CD4-positive, alpha-beta T cell treated with Interleukin-6 at 100 ng/mL for 8 hours (primary cell): ENCODE measurements at places on chromosomes 4 and X.
A peak's percentile ranks its signal among the peaks of the same experiment; 100 is the strongest.

DNA sequence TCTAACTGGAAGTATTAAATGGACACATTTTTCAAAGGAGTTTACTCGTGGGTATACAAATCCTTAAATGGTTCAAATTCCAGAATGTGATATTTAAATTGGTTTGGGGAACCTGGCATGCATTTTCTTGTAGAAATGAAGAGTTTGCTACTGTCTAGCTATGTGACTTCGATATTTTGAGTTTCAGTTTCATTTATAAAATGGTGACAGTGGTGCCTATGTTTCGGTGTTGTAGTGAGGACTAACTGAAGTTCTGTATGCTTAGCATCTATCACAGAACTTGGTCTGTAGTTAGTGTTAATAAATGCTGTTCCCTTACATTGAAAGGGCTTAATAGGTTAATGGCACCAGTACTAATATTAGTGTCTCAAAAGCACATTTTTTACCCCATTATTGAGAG, 29.4 kb downstream of the TRPC5 start:
- no peak for DNase-seq

DNA sequence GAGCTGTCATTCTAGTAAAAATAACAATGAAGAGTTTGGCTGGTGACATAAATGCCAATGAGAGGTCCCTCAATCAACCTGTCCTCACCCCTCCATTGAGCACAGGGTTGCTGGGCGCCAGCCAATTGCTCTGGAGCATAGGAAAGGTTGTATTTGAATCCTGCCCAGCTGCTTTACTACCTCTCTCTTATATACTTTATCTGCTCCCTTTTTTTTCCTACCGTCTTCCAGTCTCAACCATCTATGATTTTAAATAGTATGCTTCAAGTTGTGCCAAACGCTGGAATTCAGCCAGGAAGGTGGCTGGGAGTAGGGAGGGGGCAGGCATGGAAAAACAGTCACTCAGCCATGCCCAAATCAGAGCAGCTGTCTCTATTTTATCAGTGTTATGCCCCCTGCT, 153.8 kb downstream of the NR3C2 start:
- DNase-seq: no peak

DNA sequence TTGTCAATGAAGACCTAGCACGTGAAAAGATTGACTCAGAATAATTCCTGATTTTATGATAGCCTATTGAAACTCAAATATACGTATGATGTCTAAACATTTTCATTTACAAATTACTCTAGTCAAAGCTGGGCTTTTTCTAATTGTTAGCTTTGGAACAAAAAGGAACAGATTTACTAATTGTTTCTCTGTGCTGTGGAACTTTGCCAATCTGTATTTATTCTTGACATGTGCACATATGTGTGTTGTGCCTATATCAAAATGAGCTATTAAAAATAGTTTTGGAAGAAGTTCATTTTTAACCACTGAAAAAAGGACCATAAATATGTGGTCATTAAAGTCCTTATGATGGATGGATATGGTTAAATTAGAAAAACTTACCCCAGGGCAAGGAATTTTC, 85.4 kb upstream of the PACRGL start:
- DNase-seq: no peak

DNA sequence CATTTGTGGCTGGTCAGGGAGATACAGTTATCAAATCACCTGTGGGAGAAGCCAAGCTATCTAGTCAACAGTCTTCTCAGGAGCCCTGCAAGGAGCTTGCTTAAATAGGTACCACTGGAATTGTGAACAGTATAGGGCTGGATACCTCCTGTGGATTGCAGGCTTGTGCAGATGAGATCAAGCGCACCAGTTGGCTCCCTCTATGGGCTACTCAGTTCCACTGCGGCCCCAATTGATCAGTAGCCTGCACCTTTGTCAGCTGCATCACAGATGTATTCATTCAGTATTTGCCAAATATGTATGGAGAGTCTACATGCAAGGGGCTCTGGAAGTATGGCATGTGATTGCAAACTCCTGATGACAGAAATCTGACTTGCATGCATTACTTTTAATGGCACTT, 28.6 kb downstream of the TEX13A start:
- no peak for DNase-seq

- DNase-seq: no peak
Measured at GRCh38 chr4:108703370-108703769, 53.0 kb downstream of the OSTC start.

DNA sequence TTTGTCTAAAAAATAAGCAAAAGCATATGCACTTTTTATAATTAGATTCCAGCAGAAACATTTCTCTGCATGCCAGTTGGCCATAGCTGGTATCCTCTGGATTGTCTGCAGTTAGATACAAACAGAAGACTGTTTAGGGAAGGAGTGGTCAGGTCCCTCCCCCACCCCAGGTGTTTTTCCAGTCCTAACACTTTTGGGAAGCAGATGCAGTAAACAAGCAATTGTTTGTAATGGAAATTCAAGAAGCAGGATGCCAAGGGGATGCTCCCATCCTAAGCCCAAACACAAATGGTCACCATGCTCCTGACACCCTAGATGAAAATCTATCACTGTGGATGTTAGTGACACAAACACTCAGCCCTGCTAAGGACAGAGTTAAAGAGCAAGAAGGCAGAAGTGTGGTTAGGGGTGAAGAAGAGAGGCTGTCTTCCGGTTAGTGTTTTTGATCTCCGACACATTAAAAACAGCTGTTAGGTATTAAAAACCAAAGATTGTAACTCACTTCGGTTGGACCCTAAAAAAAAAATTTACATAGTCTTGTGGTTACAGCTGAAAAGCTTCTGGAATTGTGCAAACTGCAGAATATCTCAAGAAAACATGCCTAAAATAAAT, 7.9 kb downstream of the LEF1 start:
- peak; percentile 49 for DNase-seq

- DNase-seq: no peak
Measured at GRCh38 chr4:72689923-72690322, 120.9 kb upstream of the ADAMTS3 start.

- DNase-seq: no peak
Measured at GRCh38 chr4:152344001-152344400, 191.9 kb downstream of the FBXW7 start.

- DNase-seq: peak; percentile 53
Measured at GRCh38 chr4:3047464-3048286, 26.7 kb downstream of the HTT-AS start.

- DNase-seq: no peak
Measured at GRCh38 chr4:69126024-69126423, 29.8 kb downstream of the UGT2B7 start.

- DNase-seq: no peak
Measured at GRCh38 chrX:44785652-44786051, 58.2 kb upstream of the DUSP21 start.

- no peak for DNase-seq
Measured at GRCh38 chr4:140208921-140209320, 54.9 kb upstream of the MAML3 start.

GRCh38 chr4:104418286-104418685, 76.4 kb downstream of the CXXC4 start:
- DNase-seq: no peak

GRCh38 chrX:6292599-6292998, 63.9 kb upstream of the NLGN4X start:
- DNase-seq: no peak

GRCh38 chr4:36128689-36129088, 115.6 kb downstream of the ARAP2 start:
- DNase-seq: no peak
